ENCODE measurements at places on chromosomes 6 and 20. TPM values are rescaled to one million over a fixed set of nuclear protein-coding genes. Genes with fewer than 3 reads are reported as not detected.

TNF gene
- total RNA-seq, result 162 TPM

OR2H1 gene
- not detected for total RNA-seq

SYTL3 gene
- total RNA-seq, result 124 TPM

KCNK15 gene
- 0.27 TPM for total RNA-seq

KHDC1 gene
- 5.1 TPM for total RNA-seq

DEFB132 gene
- total RNA-seq, result not detected

COL19A1 gene
- 0.52 TPM for total RNA-seq

SOBP gene
- total RNA-seq, result 1.6 TPM

SLC17A9 gene
- total RNA-seq, result 47.3 TPM

ECT2L gene
- not detected for total RNA-seq

CAPN11 gene
- total RNA-seq, result not detected

OXT gene
- 0.46 TPM for total RNA-seq

CPNE5 gene
- total RNA-seq, result 0.36 TPM

C6orf141 gene
- total RNA-seq, result not detected

NKAIN2 gene
- total RNA-seq, result not detected

SYNDIG1 gene
- total RNA-seq, result not detected

TBX18 gene
- not detected for total RNA-seq

SOX4 gene
- 1.2 TPM for total RNA-seq

CASS4 gene
- total RNA-seq, result 2.8 TPM

HTR1B gene
- not detected for total RNA-seq

UBD gene
- 1.8 TPM for total RNA-seq
